ENCODE measurements at places on chromosomes 11 and 22.

- DNase-seq: no peak
Measured at GRCh38 chr11:117888139-117888566, 11.7 kb upstream of the FXYD6 start.

- DNase-seq: no peak
Measured at GRCh38 chr22:37248251-37248650, 4.2 kb upstream of the RAC2 start.

DNA sequence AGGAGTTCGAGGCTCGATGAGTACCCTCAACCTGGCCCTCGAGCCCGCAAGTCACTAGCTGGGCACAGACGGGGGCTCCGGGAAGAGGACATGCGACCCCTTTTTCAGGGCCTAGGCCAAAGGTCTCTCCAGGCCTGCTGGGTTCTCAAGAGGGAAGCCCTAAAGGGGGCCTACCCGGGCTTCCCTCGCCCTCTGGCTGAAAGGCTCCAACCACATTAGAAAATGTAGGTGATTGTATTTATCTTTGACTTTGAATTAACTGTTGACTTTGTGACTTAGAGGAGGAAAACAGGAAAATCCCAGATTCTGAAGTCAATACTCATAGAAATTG is 7.3 kb upstream of the PAX6 start:
- DNase-seq: no peak

GRCh38 chr22:19513823-19514222 is 10.4 kb downstream of the CLDN5 start:
- no peak for DNase-seq

DNA sequence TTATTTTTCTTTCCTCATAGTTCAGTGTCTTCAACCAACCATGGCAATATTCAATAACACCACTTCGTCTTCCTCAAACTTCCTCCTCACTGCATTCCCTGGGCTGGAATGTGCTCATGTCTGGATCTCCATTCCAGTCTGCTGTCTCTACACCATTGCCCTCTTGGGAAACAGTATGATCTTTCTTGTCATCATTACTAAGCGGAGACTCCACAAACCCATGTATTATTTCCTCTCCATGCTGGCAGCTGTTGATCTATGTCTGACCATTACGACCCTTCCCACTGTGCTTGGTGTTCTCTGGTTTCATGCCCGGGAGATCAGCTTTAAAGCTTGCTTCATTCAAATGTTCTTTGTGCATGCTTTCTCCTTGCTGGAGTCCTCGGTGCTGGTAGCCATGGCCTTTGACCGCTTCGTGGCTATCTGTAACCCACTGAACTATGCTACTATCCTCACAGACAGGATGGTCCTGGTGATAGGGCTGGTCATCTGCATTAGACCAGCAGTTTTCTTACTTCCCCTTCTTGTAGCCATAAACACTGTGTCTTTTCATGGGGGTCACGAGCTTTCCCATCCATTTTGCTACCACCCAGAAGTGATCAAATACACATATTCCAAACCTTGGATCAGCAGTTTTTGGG is at the start of gene OR51T1:
TSS of gene OR51T1 (plus strand) at position 41 of the 641 bp plus-strand sequence. CDS start at position 41, 0 bp downstream.
- DNase-seq: peak; percentile 32

DNA sequence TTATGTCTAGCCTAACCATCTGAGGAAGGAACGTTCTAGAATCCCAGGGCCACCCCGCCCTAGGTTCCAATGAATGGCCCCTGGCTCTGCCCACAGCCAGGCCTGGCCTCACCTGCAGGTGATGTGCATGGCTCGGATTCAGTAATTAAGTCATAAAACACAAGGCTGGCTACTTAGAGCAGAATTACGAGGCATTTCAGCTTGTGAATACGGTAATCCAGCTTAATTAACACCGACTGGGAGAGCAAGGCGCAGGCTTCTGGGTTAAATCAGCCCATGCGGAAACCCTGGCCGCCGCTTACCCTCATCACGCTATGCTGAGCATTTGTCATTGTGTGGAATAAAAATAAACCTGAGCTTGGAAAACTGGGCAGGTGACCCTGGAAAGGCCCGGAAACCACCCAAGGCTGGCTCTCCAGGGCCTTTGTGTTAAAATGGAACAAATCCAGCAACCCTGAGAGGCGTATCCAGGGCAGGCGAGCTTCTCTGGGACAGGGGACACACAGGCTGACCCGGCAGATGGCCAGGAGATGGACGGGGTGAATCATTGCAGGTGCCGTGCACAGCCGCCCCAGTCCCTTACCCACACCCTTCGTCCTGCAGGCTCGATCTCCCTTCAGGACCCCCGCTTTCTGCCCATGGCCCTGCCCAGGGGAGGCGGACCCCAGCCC is 220.2 kb downstream of the CTTN start:
- DNase-seq: no peak

GRCh38 chr11:107827041-107827440 is 31.5 kb downstream of the SLC35F2 start:
- no peak for DNase-seq

Measured in K562 (cell line).